Activated naive CD4-positive, alpha-beta T cell (primary cell): ENCODE measurements at places on chromosomes 11 and 22.

DNA sequence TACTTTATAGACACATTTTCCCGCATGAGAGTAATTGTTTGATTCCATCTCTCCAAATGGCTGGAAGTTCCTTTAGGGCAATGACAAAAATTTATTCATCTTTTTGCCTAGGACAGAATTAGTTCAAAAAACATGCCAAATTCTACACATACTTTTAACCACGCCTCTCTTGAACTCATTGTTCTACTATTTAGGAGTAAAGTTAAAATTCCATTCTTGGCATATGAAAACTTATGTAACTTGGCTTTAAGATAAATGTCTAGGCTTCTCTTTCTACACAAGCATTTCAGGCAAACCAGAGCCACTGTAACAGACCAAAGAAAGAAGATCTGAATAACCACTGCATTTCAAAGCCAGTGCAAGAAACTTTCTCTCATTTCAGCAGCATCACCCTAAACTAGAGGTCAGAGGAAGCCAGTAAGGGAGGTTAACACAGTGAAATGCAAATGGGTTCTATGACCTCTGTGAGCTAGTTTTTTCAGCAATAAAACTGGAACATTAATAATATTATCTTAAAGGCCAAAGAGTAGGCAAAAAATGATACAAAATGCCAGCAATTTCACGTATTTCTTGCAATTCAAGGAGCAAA, 73.0 kb downstream of the RSF1 start:
- no peak for DNase-seq

DNA sequence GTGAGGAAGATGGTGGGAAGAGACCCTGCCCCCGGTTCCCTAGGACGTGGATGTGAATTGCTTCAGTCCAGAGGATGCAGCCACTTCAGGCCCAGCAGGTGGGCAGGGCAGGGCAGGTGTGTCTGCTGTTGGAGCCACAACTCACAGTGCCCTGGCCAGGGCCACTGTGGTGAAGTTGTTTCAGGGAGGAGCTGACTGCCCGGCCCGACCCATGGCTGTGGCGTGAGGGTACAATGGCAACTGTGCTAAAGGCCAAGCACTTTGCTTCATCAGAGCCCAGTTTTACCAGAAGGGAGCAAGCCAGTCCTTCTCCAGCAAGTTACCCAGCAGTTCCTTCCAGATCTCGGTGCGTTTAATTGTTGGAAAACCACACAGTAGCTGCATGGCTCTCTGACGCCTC, 1174.4 kb downstream of the BRD1 start:
- DNase-seq: no peak

DNA sequence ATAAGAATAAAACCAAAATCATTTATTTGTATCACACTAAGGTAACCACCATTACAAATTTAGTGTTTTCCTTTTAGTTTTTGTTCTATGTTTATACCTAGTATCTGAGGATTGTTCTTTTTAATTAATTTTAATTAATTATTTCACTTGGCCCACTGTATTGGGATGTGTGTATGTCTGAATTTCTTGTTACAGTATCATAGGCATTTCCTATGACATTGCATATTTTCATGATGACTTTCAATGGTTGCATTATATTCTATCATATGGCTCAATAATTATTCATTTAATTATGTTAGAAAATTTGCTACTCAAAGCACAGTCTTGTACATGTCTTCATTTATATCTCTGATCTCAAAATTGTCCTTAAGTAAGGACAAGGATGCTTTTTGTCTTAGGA, 41.0 kb downstream of the C11orf71 start:
- no peak for DNase-seq

GRCh38 chr11:77130763-77131513, 2.9 kb downstream of the MYO7A start:
- no peak for DNase-seq

DNA sequence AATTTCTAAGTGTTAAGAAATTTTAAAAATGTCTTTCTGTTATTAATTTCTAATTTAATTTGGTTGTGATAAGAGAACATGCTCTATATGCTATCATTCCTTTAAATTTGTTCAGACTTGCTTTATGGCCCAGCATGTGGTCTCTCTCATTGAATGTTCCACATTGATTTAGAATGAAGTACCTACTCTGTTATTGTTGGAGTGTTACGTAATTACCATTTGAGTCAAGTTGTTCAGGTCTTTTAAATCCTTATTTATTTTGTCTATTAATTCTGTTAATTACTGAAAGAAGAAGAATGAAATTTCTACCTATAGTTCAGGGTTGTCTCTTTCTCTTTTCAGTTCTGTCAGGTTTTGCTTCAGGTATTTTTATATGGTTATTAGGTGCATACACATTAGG, 57.0 kb downstream of the PRMT3 start:
- DNase-seq: no peak

DNA sequence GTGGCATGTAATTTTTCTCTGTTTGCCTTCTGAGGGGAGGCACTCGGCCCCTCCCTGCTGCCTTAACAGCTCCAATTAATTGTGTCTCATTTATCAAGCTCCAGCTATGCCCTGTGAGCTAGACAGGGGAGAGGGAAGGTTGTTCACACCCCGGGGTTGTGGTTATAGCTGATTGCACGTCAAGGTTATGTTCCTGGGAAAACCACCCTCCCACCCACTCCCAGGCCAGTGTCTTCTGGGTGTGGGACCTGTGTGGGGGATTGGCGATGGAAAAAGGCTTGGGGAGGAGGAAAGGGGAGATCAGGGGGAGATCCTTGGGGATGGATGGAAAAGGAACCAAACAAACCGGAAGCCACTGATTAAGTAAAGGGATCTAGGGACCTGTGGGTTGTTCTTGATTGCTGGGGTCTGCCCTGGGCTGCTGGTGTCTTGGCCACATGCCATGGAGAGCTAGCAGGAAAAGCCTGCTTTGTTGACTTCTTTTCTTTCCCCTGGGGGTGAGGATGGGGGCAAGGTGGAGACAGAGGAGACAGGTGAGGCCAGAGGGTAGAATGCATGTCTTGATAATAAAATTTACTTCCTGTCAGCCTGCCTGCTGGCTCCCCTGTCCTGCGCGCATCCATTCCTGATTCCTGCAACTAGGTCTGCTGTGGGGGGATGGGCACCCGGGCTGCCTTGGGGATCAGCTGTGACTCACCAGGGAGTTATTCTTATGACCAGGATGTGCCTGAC, 13.5 kb upstream of the SORL1-AS1 start:
- no peak for DNase-seq

- no peak for DNase-seq
Observed at GRCh38 chr11:61954851-61955421, 4.8 kb downstream of the BEST1 start.

- no peak for DNase-seq
Observed at GRCh38 chr11:67627812-67628624, 1.7 kb downstream of the NUDT8 start.

DNA sequence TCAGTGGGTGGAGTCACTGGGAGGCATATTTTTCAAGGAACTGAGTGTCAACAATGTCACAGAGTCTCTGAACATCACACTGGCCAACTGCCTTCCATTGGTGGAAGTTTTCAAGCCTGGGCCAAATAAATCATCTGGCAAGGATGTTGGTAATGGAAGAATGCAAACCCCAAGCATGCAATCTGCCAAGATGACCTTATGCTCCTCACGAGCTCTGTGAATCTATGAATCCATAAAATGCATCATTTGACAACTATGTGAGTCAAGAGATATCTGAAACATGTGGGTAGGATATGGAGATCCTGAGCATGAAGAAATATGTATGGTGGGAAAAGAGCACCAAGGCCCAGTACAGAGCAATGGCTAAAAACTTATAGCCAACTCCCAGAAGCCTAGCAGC, 122.2 kb downstream of the PLEKHA7 start:
- DNase-seq: no peak

- no peak for DNase-seq
Observed at GRCh38 chr22:41844513-41844912, 11.6 kb downstream of the SREBF2 start.

DNA sequence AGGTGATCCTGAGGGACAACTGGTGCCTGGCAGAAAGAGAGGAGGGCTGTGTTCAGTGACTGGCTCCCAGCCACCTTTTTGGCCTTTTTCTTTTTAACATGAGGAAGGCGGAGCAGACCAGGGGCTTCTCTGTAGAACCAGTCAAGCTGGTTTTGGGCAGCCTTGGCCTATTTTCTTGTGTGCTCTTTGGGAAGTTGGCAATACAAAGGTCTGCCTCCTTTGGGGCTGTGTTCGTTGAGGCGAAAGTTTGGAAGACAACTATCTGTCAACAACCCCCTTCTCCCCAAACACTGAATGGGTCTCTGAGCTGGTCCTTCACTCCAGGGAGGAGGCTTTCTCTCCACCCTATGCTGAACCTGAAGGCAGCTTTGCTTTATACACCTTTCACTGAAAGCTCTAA, 8.5 kb downstream of the MARK2 start:
- DNase-seq: no peak

DNA sequence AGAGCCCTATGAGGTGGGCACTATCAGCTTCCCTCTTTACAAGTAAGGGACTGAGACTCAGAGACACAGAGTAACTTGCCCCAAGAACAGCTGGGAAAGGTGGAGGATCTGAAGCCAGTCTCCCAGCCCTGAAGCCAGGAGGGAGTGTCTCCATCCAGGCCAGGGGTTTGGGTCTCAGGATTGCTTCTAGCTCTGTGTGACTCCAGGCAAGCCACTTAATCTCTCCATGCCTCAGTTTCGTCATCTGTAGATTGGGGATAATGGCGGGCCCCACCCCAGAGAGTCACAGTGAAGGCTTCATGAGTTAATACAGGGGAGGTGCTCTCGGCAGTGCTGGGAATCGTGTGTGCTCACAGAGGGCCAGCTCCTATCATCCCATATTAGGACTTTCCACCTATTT, 10.5 kb downstream of the MAP4K2 start:
- no peak for DNase-seq

- DNase-seq: no peak
Observed at GRCh38 chr11:7498193-7498592, 12.9 kb downstream of the OLFML1 start.

DNA sequence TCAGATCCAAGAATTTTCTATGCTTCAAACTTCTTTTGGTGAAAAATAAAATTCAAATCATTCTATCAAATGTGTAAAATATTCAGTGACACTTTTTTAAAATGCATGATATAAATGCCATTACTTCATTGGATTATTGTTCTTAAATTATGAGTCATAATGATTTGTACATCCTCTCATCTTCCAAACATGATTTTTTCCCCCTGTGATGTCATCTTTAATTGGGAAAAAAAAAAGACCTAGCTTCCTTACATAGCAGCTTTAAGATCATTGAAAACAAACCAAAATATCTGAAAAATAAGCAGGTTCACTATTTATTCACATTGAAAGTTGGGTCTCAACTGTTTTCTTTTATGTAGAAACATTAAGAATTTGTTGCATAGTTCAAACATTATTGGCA, 1549.4 kb downstream of the LRRC4C start:
- no peak for DNase-seq

DNA sequence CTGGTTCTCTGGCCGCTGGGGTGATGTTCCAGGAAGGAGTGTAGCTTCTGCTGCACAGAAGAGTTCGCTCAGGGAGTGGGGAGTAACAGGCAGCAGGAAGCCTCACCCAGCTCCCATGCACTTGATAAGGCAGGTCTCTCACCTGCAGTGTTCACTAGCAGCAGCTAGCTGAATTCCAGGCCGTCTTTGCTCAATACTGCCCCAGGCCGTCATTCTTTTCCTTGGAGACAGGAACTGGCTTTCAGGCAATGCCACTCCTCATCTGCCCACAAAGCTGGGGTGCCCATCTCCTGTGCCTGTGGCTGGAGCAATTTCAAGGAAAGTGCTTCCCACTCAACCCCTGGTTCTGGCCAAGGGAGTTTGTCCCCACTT, 66.1 kb downstream of the ARHGAP42 start:
- no peak for DNase-seq

DNA sequence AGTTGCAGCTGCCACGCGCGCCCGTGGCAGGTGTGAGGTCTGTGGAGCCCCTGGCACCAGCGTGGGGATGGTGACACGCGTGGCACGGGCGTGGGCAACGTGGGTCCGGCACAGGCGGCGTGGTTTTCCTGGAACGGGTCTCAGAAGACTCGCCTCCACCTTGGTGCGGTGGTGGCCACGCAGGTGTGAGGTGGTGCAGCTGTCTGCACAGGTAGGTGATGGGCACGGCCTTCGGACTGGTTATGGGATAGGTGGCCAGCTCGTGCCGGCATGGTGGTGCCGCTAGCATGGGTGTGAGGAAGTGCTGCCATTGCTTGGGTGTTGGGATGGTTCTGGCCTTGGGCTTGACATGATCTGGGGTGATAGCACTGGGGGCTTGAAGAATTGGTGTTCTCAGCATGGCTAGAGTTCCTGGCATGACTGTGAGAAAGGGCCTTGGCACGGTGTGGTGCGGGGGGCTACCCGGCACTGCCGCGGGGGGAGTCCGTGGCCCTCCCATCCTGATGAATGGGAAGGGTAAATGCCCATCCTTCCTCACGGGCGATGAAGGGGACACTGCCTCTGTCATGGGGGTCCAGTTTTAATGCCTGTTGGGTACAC, 531 bp downstream of the DAGLA start:
- no peak for DNase-seq

DNA sequence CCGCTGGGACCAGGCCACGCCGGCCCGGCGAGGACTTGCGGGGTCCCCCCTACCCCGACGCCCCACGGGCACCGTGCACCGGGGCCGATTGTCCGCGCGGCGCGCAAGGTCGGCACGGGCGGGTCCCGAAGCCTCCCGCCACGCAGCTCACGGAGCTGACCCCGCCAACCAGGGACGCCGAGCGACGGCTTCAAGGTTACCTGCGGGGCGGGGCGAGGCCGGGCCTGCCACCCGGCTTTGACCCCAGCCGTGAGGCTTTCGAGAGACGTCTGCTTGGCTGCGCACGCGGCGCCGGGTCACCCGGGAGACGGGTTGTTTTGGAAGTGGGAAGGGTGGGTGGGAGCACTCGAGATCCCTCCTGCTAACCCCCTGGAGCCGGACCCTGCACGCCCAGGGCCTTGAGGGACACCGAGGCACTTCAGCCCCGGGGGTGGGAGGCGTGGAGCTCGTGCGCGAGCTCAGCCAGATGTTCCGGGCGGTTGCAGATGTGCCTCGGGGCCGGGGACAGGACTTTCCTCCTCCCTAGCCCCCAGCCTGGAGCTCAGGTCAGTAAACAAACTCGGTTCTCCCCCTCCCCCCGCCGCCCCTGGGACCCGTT, 3.2 kb upstream of the WNT11 start:
- DNase-seq: no peak

DNA sequence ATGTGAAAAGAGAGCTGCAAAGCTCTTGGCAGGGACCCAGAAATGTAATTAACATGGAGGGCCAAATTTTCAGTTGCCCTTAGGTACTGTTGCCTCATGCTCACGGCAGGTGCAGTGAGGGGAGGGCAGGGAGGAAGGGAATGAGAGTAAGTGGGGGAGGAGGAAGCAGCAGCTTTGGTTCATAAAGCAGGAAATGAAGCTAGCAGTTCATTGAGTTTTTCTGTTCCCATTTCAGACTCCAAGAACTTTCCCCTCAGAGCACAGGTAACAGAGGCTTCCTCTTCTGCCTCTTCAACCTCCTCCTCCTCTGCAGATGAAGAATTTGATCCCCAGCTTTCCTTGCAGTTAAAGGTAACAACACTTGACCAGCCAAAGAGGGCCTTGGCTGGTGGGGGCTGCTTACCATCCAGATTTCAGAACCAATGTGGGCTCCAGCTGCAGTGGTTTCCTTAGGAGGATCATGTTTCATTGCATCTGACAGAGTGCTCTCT, 57.9 kb upstream of the PARVA start:
- DNase-seq: no peak

- DNase-seq: no peak
Observed at GRCh38 chr22:37897807-37898206, 8.3 kb upstream of the MICALL1 start.

- DNase-seq: no peak
Observed at GRCh38 chr11:124467381-124467927, 22.0 kb upstream of the OR8B8 start.
